Fibroblast of gingiva (primary cell): ENCODE measurements at places on chromosomes 2 and 18.
A peak's percentile ranks its signal among the peaks of the same experiment; 100 is the strongest.

DNA sequence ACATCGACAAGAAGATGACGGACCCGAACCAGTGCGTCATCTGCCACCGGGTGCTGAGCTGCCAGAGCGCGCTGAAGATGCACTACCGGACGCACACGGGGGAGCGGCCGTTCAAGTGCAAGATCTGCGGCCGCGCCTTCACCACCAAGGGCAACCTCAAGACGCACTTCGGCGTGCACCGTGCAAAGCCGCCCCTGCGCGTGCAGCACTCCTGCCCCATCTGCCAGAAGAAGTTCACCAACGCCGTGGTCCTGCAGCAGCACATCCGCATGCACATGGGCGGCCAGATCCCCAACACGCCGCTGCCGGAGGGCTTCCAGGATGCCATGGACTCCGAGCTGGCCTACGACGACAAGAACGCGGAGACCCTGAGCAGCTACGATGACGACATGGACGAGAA lies 14.4 kb downstream of the SALL3 start:
- DNase-seq = no peak

DNA sequence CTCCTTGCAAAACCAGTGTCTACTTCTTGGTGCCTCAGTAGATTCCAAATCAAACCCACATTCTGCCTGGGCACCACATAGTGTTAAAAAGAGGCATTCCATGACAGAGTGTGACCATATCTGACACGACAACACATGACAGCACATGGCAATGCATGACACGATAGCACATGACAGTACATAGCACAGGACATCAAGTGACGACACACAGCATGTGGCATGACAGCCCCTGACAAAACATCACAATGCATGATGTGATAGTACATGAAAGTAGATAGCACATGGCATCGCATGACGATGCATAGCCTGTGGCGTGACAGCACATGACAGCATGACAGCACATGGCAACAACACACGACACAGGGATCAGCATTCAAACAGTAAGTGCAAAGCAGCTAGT lies 845.9 kb upstream of the SALL3 start:
- no peak for DNase-seq

- DNase-seq = no peak
Measured at GRCh38 chr2:164890544-164890943, 48.9 kb upstream of the COBLL1 start.

- peak; percentile 73 for DNase-seq
Measured at GRCh38 chr2:173432049-173432754, 77.5 kb downstream of the CDCA7 start.

- DNase-seq = no peak
Measured at GRCh38 chr18:21441670-21442069, 158.8 kb downstream of the ESCO1 start.

GRCh38 chr2:230661072-230661957 lies 51.3 kb upstream of the CAB39 start:
- DNase-seq = no peak

GRCh38 chr2:45729753-45730512 lies 78.5 kb downstream of the PRKCE start:
- DNase-seq = no peak

DNA sequence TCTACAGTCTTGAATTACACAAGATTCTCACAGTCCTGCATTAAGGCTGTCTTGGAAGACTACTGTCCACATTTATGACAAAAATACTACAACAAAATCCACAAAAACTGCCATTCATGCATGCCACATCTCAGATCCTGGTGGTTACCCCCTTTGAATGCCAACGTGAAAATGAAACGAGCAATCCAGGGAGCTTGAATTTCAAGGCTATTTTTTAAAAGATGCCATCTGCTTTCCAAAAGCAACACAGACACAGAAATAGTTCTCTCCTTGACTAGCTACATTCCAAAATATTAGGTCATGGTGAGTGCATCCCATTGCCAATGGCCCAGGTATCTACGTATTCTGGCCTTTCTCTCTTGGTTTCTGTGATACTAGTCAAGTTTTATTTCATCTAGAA lies 36.3 kb downstream of the IRS1 start:
- DNase-seq = peak; percentile 41

GRCh38 chr18:56825878-56826277 lies 174.7 kb downstream of the WDR7 start:
- DNase-seq = no peak

DNA sequence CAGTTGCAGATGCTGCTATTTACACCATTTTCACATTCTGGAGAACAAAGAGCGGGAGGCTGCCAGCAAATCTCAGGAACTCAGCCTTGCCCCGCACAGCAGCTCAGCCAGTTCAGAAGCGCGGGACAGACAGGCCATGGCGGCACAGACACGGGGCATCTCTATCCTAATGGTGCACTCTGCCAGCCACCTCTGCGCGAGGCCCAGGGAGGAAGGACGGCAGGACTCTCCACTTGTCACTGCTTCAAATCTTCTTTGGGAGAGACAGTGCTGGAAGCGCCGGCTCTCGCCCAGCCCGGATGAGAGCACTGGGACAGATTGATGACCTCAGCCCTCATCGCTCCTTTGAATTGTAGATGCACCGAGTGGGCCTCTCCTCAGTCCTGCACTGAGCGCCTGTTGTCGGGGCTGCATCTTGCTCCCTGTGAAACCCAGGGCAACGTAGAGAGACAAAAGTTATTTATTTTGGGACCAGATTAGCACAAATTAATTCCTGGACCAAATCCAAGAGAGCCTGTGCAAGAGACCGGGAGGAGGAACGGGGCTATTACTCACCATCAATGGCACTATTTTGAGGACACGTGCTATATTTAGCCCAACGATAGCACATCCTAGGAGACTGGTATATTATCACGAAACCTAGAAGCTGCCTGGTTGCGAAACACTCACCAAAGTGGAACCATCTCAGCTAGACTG lies 211.4 kb upstream of the SMIM21 start:
- DNase-seq = peak; percentile 16

- DNase-seq = no peak
Measured at GRCh38 chr2:98654699-98655495, 46.5 kb downstream of the UNC50 start.

DNA sequence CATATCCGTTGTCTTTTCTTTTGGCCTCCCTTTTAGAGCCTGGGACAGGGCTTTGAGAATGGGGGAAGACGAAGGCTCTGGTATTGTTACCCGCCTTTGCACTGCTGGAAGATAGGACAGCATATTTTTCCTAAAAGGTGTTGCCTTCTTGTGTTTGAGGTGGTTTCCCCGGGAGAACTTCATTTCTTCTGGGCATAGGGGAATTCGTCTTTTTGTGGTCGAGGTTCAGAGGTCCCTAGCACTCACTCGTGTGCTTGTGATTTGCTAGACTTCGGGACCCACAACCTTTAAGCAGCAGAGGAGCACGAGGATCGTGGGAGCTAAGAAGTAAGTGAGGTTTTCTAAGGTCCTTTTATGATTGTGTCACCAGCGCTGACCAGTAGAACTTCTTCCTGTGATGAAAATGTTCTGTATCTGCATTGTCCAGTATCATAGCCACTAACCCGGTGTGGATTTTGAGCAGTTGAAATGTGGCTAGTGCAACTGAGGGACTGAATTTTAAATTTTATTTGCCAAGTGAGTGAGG lies 611 bp downstream of the ZNF512 start:
- DNase-seq = no peak

DNA sequence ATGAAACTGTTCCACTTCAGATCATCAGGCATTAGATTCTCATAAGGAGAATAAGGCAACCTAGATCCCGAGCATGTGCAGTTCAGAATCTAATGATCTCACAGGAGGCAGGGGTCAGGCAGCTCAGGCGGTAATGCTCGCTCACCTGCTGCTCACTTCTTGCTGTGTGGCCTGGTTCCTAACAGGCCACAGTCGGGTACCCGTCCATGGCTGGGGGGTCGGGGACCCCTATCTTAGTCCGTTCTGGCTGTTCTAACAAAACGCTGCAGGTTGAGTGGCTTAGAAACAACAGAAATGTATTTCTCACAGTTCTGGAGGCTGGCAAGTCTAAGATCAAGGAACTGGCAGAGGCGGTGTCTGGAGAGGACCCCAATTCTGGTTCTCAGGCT lies 79.2 kb downstream of the ASB1 start:
- no peak for DNase-seq

DNA sequence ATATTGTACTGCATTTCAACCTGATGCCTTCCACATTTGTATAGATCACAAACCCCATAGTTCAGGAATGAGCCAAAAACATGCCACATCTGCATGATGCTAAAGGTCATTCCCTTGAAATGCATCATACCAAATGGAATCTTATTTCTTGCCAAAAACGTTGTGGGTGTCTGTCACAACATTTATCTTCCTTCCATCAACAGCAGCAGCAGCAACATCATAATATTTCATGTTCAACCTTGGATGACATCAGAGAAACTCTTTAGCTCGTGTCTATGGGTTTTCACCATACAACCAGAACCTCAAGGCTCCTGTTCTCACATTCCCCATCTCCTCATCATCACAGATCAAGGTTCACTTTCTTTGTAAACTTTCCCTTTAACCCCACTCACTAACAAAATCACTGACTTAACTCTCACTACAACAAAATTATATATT lies 221.3 kb upstream of the CTAGE1 start:
- DNase-seq = peak; percentile 87

GRCh38 chr2:15983496-15983895 lies 43.1 kb downstream of the MYCN start:
- DNase-seq = no peak

DNA sequence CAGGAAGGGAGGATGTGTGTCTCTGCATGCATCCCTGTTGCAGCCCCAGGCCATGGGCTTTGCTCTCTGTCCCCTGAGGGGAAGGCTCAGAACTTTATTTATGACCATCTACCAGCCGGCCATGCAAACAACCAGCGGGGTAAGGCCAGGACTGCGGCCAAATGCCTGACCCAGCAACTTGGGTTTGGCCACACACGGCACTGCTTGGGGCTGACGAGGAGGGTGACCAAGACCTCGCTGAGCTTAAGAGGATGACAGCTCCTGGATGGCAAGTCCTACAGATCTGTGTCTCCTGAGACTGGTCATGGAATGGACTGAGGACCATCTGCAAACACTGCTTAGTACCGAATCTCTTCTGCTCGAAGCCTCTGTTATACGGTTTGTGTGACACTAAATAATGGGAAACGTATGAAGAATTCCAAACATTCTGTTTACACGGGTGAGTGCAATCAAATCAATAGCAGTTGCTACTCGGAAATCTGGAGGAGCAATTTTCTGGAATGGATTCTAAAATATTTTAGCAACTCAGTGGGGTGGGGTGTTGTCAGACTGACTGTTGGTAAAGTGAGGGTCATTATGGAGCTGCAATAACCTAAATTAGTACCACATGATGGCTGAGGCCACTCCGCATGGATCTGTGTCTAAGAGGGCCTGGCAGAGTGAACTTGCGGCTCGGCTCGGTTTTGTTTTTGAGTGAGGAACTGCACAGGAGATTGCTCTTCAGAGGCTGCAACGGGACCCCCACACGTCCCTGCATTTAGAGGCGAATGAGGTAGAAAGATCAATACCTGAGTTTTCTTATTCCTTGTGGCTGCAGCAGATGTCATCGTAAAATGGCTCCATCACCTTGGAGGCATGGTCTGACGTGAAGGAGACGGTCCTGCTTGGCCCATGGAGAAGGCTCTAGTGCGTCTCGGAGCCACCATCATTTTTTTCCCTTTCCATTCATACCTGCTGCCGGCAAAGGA lies 26.6 kb downstream of the TMEM18 start:
- DNase-seq = peak; percentile 86

DNA sequence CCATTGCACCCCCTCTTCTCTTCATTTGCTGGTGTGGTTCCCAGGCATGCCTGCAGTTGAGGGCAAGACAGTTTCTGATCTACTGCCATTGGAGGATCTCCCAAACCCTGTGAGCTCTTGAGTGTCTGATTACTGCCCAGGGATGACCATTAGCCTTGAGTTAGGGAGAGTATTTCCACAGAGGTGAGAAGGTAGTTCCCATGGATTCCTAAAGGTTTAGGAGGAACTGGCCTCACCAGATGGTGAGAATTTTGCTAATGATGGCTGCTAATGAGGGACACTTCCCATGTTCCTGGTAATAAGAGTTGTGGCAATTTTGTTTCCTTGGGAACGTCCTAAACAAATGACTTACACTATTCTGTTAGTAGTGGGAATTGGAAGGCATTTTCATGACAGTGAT lies 42.5 kb downstream of the PTPRM start:
- no peak for DNase-seq

DNA sequence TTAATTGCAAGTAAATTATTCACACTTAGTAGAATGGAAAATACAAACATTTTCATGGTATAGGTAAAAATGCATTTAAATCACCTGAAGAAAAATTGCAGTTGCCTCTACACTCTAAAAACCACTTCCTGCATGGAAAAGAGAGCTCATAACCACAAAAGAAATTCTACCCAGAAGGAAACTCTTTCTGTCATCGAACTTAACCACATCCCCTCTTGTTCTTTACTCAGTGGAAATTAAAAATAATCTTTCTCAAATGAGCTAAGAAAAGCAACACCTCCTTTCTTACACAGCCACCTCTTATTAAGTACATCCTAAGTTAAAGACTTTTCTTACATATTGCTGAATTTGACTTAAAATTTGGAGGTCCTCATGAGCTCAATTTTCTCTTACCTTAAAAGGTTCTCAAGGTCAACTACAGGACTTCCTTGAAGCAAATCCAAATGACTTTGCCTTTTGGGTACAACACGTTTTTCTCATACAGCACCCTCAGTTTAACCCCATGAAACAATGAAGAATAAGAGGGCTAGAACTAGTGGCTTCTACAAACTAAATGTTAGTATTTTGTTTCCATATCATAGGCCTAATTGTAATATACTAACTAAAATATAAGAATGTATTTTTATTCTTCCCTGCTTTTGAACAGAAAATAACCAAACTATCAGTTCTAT lies 109.1 kb upstream of the CRIM1 start:
- DNase-seq = no peak

- peak; percentile 43 for DNase-seq
Measured at GRCh38 chr2:168639441-168639898, 163.0 kb upstream of the NOSTRIN start.

GRCh38 chr2:218713922-218714321 lies 3.3 kb downstream of the TTLL4 start:
- DNase-seq = no peak

- no peak for DNase-seq
Measured at GRCh38 chr2:57855212-57855611, 191.4 kb upstream of the VRK2 start.

DNA sequence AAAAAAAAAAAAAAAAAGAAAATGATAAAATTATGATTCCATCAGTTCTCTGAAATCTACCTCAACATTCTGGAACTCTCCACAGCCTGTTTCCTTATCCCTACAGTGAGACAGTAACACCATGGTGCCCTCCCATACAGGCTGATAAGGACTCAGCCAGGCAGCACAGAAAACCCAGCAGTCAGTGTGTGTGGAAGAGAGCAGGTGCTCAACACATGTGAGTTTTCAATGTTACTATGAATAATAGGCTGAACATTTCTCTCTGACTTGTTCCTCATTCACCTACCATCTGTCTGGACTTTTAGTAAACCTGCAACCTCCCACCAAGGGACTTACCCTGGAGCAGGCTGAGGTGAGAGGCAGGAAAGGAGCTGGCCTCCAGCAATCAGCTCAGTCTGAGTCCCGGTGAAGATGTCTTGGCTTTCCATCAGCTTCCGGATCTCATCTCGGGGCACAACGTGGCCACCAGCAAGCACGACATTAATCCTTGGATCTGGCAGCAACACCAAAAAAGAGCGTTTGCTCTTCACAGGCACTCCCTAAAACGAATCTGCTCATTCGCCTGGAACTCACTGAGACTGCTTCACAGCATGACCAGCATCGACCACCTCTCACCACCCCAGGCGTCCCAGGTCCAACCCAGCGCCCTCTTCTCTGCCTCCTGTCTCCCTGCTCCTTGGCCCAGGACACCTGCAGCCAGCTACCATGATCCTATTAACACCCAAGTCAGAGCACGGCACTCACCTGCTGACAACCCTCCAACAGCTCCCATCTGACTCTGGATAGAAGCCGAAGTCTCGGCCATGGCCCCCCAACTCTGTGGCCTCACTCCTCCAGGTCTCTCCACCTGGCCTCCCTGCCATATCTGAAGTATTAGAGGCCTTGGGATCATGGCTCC lies 16.5 kb downstream of the PASK start:
- no peak for DNase-seq
